ENCODE measurements at places on chromosomes 3 and 15.

GRCh38 chr3:123791898-123792297 lies 92.2 kb downstream of the MYLK start:
- no peak for DNase-seq

DNA sequence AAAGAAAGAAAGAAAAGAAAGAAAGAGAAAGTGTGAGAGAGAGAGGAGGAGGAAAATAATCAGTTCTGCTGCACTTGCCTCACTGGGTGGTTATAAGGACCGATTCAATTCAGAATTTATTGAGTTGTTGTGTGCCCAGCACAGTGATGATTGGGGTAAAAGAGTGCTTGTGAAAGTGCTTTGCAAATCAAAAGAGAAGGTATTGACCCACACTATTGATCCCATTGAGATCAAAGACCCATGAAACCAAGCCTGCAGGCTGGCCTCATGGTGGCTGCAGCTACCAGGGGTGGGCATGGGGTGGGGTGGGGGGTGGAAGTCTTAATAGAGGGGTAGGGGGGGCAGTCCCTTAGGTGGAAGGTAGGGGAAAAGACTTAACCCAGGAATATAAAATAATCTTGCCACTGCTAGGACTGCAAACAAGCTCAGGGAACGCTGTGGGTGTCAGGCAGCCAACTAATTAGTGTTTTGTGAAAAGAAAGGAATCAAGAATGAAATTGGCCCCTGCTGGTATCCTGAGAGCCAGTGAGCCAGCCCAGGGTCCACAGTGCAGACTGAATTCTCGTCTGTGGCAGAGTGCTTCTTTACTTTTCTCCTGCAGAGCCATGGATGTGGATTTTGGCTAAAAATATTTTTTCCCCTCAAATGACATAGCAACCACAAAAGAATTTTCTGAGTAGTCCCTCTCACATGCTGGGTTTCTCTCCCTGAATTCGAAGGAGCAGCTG lies 34.2 kb downstream of the CLEC3B start:
- DNase-seq = no peak

GRCh38 chr15:84828086-84828908 lies 11.1 kb downstream of the ALPK3 start:
- DNase-seq = no peak

DNA sequence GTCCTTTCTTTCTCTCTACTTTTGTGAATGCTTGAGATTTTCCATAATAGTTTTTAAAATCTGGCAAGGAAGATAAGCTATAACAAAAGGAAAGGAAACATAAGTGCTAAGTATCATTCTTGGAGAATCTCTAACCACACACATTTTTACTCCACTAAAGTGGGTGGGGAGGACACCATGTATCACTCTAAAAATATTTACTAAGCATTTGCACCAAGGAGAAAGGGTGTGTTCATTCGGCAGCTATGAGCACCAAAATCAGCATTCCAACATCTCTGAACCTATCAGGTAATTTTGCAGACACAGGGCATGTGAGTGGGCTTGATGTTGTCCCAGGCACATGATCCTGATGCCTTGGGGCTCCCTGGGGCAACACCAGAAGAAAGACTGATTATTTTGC lies 5.5 kb downstream of the B4GALT4 start:
- no peak for DNase-seq

- DNase-seq = no peak
These were observed 64.0 kb downstream of the ST6GAL1 start for GRCh38 chr3:186994000-186994955.

DNA sequence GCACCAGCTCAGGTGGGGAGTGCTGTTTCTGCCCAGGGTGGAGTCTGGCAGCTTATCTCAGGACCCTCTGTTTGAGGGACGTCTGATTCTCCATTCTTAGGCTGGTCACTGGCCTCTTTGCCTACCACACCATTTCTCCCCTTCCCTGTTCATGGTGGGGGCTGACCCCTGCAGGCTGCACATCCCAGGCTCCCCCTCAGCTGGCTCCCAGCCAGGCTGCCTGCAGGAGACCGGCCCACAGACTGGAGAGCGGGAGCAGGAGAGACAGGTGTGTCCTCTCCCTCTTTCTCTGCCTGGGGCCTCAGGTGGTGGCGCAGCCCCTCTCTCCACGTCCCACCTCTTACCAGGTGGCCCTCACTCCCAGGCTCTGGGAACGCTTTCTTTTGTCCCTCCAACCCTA lies 60.8 kb downstream of the RAB11A start:
- no peak for DNase-seq

DNA sequence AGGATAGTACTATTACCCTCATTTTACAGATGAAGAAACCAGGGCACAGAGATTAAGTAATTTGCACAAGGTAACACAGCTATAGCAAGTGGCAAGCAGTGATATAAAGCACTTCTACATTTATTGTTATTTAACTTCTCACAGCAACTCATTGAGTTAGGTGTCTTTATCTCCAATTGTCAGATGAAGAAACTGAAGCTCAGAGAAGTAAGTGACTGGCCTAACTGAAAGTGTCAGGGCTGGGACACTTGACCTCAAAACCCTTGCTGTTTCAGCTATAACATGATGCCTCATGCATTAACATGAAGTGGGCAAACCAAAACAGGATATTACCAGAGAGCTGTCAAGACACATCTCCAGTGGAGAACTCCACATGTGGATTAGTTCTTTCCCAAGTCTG lies 65.8 kb upstream of the LEKR1 start:
- no peak for DNase-seq

Measured in iPS DF 6.9 (cell line).